Nucleus accumbens (tissue), 56 donors: ENCODE measurements at places on chromosomes 3 and 15.

DNA sequence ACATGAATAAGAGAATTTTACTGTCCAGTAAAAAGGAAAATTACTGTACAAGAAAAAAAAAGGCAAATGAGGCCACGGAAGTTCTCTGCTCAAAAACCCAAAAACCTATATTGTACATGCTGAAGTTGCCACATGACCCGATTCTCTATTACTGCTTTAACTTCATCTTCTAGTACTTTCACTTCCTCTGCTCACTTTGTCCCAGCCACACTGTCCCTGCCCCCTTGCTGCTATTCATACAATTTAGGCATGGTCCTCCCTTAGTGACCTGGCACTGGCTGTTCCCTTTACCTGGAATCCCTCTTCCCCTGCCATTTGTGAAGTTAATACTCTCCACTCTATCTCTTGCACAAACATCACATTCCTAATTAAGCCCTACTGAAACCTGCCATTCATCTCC lies 457.4 kb downstream of the MAGI1 start:
- DNase-seq = no peak

DNA sequence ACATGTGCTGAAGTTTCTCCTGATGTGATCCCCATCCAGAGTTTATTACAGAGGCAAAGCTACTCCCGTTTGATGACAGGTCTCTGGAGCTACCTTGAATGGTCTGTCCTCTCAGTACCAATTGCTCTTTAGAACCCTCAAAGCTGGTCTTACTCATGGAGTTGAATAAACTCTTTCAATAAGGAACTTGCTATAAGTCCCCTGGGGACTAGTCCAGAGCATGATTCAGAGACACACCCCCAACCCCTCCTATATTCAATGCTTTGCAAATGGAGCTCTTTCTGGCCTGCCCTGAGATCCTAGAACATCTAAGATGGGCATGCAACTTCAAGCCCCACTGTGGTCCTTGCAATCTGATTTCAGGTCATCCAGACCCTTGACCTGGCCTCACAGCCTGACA lies 23.9 kb upstream of the TPM1 start:
- DNase-seq = no peak

DNA sequence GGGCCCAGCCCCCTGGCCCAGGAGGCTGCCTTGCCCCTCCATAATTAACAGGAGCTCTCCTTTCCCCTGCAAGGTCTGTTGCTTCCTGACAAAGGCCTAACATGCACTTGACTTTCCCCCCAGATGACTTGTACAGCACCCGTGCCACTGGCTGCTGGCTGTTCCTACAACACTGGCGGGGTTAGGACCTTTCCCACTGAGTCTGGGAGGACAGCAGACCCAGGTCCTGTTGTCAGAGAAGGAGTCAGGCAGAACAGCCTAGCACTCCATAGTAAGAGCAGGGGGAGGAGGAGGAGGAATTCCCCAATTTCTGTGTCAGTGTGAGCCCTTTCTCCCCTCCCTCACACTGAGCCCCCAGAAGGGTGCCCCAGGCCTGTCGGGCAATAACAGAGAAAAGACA lies 99.2 kb downstream of the CORO2B start:
- no peak for DNase-seq

DNA sequence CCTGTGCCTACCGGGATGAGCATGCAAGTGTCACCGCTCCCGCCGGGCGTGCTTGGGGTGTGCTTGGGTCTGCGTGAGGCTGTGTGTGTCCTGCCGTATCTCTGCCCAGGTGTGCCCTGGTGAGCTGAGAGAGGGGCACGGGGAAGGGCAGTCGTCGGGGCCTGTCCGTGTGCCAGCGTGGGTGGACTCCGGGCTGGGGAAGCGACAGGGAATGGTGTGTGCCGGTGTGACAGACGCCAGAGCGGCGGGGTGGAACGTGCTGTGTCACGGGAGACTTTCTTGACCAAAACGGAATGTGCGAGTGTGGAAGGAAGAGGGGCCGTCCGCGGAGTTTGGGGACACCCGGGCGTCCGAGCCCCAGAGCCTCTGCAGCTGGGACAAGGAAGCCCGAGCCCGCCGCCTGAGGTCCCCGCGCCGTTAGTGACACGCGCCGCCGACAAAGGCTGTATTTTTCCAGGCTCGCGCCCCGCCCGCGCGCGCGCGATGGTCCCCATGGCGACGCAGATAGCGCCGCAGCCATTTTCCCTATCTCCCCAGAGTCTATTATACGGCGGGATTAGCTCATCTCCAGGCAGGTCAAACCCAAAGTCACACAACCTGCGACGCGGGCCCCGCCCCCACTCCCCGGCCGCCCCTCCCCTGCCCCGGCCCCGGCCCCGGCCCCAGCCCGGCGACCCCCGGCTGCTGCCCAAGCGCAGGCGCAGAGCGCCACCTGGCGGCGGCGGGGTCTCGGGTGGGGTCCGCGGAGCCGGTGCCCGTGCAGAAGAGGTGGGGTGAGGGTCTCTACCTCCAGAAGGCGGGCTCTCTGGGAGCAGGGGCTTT lies 4.5 kb upstream of the GATA2 start:
- peak; percentile 83 for DNase-seq

DNA sequence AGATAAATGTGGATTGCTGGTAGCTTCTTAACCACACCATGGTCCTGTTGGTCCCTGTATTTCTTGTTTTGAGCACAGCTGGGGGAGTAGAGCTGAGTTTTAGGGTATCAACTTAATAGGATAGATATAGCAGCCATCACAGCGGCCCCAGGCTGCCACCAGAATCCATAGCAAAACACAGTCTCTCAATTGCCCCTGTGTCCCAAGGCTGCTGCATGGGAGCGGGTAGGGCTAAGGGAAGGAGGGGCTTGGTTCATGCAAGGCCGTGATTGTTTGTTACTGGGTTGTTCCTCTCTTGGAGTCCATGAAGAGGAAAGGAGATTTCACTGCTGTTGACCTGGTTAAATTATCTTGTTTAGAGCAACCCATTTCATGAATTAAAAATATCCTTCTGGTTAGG lies 22.1 kb downstream of the ARNT2 start:
- DNase-seq = peak; percentile 42

DNA sequence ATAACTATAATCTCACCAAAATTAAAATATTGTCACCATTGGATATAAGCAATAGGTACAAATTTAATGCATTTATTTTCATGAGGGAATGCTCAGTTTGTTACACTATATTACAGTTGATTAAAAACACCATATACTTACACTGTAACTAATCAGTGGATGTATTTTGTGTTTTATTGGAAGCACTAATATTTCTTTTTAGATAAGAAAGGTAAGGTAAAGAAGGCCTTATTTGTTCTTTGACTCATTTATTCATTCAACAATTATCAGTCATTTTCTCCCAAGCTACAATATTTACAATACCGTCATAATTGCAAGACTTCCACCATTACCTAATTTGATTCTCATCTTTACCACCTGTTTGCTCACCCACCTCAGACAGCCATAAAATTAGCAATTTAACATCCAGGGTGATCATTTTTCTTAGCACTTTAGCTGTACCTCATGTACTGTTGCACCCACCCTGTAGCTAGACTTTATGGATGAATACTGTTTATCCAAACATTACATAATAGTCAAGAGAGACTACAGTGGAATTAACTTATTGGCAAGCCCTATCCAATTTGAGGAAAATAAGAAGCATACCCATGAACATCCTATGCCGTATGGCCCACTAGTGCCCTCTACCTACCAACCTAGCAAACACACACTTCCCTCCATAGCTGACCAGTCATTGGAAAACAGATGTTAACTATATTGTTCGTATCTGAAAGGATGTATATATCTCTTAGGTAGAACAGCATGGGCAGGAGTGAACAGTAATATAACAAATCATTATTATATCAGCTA lies 229.6 kb downstream of the BBX start:
- DNase-seq = no peak

GRCh38 chr3:10547841-10548783 lies 42.7 kb upstream of the ATP2B2 start:
- no peak for DNase-seq

DNA sequence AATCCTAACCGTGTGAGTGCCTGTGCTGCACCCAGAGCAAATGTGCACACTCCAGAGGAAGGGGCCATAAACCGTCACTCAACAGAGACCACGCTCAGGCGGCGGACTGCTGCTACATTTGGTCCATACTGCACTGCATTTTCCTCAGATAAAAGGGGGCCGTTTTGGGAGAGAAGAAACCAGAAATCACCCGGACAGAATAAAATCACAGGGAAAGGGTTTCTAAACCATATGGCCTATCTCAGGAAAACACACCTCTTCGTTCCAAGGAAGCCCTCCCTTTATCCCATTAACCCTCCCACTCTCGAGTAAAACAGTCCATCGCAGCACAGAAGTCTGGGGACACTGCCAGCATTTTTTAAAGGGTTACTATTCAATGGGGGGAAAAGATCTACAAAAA lies 7.6 kb downstream of the IL17RD start:
- DNase-seq = no peak

DNA sequence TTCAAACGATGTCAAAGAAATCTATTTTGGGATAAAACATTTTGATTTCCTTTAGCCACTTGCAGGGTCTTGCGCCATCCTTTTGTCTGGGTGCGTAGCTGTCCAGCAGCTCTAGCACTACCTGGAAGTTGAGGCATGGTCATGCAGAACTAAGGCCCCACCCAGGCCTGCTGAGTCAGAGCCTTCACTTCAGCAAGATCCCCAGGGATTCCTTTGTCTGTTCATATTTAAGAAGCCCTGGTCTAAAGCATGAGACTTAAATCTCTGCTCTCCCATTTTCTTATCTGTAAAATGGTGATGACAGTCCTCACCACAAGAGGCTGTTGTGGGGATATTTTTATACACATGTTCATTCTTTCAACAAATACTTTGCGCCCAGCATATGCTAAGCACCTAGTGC lies 99.0 kb upstream of the CTDSPL start:
- DNase-seq = no peak

DNA sequence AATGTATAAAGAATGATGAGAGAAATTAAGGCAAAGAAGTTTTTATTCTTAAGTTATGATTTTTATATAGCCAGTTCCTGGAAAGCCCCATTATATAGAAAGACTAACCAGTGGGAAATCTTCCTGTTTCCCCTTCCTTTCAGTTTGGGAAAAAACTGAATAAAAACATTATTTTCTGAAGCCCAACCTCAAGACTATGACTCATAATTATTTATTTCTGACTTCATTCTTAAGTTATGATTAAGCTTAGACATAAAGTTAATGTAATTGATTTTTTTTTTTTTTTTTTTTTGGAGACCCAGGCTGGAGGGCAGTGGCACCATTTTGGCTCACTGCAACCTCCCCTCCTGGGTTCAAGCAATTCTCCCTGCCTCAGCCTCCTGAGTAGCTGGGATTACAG lies 55.8 kb downstream of the TRPC1 start:
- no peak for DNase-seq

DNA sequence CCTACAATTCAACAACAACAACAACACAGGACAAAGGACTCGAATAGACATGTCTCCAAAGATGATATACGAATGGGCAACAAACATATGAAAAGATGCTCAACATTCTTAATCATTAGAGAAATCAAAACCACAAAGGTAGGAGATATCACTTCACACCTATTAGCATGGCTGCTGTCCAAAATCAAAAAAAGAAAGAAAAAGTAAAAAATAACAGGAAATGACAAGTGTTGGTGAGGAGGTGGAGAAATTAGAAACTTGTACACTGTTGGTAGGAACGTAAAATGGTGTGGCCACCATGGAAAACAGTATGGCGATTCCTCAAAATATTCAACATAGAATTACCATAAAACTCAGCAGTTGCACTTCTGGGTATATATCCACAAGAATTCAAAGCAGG lies 312.3 kb upstream of the STT3B start:
- DNase-seq = no peak

GRCh38 chr3:9070961-9071360 lies 107.7 kb upstream of the RAD18 start:
- DNase-seq = no peak

DNA sequence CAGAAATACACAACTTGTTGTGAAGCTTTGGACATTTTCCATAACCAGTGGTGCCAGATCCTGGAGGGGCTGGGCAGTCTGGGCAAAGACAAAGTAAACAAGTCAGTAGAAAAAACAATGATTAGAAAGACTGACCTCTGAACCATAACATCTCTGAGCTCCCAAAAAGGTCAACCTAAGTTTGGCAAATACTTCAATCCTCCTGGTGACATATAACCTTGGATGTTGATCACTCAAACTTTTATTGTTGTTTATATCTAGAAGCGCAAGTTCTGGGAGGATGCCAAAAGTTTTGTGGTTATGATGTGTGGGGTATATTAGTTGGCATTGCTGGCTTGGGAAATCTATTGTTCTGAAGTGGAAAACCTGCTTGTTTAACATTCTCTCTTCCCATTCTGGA lies 257.7 kb downstream of the DIPK2A start:
- DNase-seq = no peak

DNA sequence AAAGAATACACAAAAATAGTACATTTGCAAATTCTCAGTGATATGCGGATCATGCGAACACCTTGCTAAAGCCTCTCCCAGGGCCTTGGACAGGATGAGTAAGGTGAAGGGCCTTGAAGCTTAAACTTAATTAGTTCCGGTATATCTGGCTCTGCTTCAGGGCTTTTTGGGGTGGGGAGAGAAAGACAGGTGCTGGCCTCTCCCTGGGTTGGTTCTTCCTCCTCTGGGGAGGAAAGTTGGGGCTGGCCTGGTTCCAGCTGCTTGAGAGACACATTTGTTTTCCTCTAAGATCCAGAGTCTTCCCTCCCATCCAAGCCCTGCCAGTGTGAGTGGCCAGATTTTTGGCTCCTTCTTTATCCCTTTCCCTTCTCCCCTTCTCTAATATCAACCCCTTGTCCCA lies 64.7 kb upstream of the EPHB3 start:
- DNase-seq = no peak

- no peak for DNase-seq
Measured at GRCh38 chr3:15325228-15325627, 7.2 kb downstream of the SH3BP5 start.

DNA sequence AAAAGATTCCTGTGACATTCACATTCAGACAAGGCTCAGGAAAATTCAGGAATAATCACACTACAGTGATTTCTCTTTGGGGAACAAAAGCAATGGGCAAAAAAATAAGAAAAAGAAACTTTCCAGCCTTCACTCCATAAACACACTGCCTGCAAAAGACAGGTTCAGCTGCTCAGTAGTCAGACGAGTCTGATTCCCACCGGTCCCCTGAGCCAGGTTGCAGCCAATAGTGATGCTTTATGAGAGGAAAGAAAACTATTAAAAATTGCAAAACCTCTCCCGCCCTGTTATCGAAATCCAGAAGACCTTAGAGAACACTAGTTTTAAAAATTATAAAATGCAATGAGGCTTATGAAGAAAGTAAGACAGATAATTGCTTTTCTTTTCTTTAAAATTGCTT lies 8.5 kb downstream of the PLCH1 start:
- DNase-seq = no peak

DNA sequence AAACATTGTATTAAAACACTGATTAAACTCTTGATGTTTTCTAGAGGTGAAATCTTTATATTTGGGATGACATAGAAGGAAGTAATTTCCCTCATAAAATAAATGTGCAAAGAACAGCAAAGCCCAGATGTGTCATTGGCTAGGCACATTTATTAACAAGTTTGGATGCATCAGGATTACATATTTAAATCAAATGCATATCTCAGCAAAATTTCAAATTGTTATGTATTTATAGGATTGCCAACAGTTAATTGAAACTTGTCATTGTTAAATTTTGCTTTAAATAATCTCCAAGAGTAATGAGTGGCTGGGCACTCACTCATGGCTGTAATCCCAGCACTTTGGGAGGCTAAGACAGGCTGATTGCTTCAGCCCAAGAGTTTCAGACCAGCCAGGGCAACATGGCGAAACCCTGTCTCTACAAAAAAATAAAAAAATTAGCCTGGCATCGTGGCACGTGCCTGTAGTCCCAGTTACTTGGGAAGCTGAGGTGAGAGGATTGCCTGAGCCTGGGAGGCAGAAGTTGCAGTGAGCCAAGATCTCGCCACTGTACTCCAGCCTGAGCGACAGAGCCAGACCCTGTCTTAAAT lies 28.2 kb downstream of the ARIH1 start:
- DNase-seq = no peak
